ENCODE measurements at places on chromosomes 2 and 18.

DNA sequence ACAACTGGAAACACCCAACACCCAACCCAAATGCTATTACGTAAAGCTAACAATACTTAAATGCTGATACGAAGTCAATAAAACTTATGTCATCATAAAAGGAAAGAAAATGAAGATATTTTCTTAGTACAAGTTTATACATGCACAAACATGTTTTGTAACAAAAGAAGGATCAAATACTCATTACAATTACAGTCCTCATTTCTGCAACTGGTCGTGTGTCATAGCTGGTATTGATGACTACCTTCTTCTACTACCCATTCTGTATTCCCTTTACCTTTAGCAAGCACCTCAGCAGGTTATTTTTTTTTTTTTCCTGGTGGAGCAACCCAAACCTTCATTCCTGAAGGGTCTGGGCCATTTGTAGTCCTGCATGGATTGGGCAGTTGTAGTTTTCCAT is 1298.5 kb downstream of the SUCLG1 start:
- no peak for DNase-seq

DNA sequence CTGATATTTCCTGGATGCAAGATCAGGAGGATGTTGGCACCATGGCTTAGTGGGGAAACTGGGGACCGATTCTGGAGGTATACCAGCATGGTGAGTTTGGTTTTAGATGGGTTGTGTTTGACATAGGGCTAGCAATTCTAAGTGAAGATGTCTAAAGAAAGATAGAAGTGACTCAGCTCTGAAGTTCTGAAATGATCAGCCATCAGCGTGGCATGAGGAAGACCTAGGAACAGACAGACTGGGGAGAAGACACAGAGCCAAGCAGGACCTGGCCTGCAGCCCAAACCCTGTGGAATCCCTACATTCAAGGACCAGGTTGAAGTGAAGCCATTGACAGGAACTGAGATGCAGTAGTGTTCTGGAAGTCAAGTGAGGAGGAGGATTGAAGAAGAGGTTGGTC is 39.8 kb downstream of the HRH4 start:
- no peak for DNase-seq

DNA sequence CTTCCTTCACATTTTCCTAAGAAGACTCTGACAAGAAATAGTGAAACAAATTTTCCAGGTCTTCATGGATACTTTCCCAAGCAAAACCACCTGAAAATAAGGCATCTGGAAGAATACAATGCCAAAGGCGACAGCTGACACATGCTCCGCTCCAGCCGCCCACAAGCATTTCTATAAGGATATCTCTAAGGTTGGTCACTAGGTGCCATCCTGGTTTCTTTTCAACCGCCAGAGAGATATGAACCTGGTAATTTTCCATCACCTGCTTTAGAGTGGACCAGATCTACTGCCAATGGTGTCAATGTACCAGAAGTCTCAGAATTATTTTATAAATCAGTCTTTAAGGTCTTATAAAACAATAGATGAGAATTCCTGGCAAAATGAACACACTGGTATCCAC is 97.2 kb downstream of the GAREM1 start:
- no peak for DNase-seq

- DNase-seq = no peak
Measured at GRCh38 chr2:69134306-69134945, 121.4 kb downstream of the ANTXR1 start.

GRCh38 chr2:12081481-12082210 is 335.2 kb downstream of the LPIN1 start:
- DNase-seq = no peak

DNA sequence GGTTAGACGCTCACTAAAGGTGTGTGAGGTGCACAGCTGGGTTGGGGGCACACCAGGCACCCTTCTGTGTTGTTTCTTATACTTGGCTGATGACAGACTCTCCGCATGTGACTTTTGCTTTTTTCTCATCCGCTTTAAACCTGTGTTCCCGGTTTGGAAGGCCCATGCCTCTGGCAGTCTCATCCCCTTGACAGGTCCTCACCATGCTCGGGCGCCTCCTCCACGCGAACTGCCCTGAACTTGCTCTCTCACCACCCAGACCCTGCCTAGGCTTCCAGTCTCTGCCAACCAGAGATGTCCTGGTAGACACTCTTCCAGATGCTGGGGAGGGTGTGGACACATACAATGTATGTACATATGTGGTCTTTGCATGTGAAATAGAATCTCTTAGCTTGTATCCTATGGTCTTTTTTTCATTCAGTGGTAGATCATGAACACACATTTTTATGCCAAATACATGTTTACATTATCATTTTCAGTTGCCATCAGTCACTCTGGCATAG is 79.8 kb downstream of the LIMS1 start:
- no peak for DNase-seq

DNA sequence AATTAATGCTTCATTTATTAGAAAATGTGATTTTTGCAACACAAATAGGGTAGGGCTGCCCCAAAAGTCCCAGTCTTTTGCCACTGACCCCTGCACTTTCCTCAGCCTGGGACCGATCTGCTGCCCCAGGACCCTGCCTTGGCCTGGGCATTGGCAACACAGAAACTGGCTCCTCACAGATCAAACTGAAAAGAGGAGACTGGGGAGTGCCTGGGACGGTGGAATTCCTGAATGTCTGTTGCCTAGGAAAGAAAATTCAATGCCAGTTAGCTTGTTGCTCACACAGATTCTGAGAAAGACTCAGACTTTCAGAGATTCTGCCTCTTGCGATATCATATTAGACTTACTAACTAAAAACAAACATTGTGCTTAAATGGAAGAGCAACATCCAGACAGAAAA is 211.2 kb downstream of the VAPA start:
- no peak for DNase-seq

GRCh38 chr18:14098428-14098827 is 33.8 kb downstream of the ZNF519 start:
- DNase-seq = no peak

- DNase-seq = no peak
Measured at GRCh38 chr2:136005462-136006196, 20.2 kb upstream of the DARS1 start.

- DNase-seq = no peak
Measured at GRCh38 chr2:200013906-200014305, 58.5 kb downstream of the MAIP1 start.

DNA sequence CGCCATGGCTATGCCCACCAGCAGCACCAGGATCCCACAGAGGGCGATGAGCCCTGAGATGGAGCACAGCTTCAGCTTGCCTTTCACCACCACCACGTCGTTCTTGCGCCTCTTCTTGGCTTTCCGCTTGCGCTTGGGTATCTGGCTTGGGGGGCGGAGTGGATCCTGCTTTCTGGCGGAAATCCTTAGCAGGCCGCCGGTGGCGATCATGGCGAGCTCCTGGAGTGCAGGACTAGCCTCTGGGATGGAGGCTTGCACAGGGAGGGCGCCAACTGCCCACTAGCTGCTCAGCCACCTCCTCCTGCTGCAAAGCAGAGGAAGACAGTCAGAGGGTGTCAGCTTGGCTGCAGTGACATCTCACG is 3.5 kb downstream of the TMEM200C start:
- no peak for DNase-seq

DNA sequence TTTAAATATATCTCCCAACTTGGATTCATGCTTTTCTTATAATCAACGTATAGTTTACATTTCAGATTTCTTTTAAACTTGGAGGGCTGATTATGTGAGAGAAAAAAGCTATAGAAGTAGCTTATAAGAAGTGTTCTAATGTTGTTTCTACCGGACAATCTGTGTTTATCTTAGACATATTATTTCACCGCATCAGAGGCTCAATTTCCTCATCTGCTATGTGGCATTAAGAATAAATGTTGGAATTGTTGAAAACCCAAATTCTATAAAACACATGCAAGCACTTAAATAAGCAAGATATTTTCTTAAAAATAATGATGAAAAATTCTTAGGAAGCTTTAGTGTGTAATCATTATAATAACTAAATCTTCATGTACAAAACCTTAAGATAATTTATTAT is 407.9 kb downstream of the HRH4 start:
- DNase-seq = no peak

DNA sequence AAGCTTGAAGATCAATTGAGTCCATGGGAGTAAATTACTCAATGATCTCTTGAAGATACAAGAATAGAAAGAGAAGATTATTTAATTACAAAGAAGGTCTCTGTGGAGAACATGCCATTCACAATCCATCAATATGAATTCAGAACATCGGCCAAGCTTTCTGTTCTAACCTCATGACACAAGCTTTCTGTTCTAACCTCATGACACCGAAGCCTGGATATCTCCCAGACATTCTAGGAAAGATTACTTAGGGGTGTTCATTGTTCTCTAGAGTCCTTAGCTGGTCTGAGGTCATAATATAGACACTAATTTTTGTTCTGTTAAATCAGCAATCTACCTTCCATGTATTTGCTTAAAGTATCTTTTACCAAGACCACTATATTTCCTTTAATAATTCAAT is 95.5 kb downstream of the RDH14 start:
- no peak for DNase-seq

DNA sequence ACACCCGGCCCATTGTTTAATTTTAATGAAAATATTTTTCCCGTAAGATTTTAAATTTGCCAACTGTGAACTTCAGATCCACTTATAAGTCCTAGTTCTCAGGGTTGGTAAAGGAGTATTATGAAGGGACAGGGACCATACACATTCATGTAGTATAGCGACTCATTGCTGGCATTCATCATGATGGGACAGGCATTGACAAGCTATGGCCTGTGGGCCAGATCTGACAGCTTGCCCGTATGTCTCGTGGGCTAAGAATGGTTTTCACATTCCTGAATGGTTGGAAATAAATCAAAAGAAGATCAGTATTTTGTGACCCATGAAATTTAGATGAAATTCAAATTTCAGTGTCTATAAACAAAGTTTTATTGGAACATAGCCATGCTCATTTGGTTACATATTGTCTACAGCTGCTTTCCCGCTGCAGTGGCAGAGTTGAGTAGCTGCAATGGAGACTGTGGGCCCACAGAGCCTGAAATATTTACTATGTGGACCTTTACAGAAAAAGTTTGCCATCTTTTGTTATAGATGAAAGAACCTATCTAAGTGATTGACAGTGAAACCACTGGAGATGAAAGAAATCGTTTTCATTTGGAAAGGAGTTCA is 4.1 kb downstream of the RAPGEF4 start:
- no peak for DNase-seq
